ENCODE measurements at places on chromosomes 2 and 18. TPM values are rescaled to one million over a fixed set of nuclear protein-coding genes. Genes with fewer than 3 reads are reported as not detected.
A peak's percentile ranks its signal among the peaks of the same experiment; 100 is the strongest.

GRCh38 chr2:159072795-159073194 lies 104.4 kb downstream of the TANC1 start:
- no peak for DNase-seq
- H3K27me3 ChIP-seq = no peaks in the 10 kb centered on the region
- H3K27ac ChIP-seq = peak overlapping the region; percentile 55

GRCh38 chr2:38116762-38117161 lies 40.8 kb upstream of the CYP1B1 start:
- no peak for DNase-seq
- no peak overlapping the region for H3K4me3 ChIP-seq
- no peaks in the 10 kb centered on the region for H3K36me3 ChIP-seq
- peaks cover 12% of the 10 kb centered on the region for H3K4me1 ChIP-seq
- no peaks in the 10 kb centered on the region for H3K27me3 ChIP-seq

DNA sequence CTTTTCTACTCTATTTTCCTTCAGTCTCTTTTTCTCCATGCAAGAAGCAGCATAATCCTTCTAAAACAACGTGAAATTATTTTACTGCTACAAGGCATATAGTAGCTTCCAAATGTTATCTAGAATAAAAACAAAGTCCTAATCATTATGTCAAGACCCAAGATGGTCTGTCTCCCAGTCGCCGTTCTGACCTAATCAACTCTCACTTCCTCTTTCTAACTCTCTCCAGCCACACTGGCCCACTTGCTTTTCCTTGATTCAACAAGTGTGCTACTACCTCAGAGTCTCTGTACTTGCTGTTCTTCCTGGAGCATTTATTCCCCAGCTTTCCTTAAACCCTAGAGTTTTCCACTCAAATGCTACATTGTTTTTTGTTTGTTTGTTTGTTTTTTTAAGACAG lies 1491.2 kb downstream of the LRP1B start:
- no peak overlapping the region for H3K4me3 ChIP-seq
- no peak overlapping the region for H3K27ac ChIP-seq
- no peaks in the 10 kb centered on the region for H3K27me3 ChIP-seq
- no peaks in the 10 kb centered on the region for H3K36me3 ChIP-seq

DNA sequence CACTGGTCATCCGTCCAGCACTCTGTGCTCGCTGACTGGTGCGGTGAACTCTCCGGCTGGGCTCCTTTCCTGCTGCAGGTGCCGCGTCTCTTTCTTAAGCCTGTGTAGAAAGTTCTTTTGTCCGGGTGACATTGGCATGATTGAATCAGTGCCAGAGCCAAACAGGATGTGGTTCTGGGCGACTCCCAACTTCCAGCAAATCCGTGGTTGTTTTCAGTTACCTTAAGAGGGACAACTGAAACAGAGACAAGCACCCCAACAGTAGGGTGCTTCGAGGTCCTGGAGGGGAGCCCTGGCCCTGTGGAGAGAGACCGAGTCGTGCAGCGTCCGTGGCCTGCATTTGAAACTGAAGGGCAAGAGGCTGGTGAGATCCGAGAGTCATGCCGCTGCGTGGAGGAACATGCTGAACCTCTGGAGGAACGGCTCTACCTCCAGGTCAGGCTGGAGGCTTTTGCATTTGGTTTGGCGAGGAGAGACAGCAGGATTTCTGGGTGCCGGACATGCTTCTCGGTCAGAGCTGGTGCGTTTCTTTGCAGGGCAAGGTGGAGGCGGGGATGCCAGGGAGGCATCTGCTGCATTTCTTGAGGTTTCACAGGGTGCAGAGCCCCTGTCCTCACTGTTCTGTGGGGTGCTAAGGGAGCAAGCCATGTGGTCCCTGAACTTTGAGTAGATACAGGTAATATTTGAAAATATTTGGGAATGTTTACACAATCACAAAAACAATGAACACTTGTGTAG lies 26.8 kb downstream of the SH3BP4 start:
- no peaks in the 10 kb centered on the region for H3K27me3 ChIP-seq
- H3K4me1 ChIP-seq = peaks cover 73% of the 10 kb centered on the region
- peak; percentile 54 for DNase-seq
- H3K36me3 ChIP-seq = no peaks in the 10 kb centered on the region

GRCh38 chr2:133651861-133652260 lies 83.6 kb upstream of the NCKAP5 start:
- no peak for DNase-seq
- H3K4me1 ChIP-seq = no peaks in the 10 kb centered on the region
- H3K27ac ChIP-seq = no peak overlapping the region
- no peak overlapping the region for H3K4me3 ChIP-seq

- DNase-seq = no peak
- H3K27ac ChIP-seq = no peak overlapping the region
- no peaks in the 10 kb centered on the region for H3K27me3 ChIP-seq
- H3K4me3 ChIP-seq = no peak overlapping the region
Observed at GRCh38 chr2:96875498-96876268, 5.8 kb upstream of the SEMA4C start.

DNA sequence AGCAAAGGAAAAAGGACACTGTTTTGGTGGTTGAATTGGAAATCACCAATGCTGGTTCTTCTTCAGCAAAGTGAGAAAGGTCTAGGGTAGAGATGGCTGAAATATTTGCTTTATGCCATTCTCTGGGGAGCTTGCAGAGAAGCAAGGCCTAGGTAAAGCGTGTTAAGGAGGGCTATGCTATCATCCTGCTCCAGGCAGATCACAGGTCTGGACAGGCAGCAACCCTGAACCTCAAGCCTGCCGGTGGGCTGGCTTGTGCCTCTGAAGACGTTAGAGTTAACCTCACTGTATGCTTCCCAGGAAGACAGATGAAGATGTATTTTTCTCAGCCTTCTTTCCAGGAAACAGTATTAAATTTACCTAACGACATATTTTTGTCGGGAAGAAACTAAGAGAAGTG lies 138.5 kb upstream of the LYPD6 start:
- no peaks in the 10 kb centered on the region for H3K4me1 ChIP-seq
- H3K27me3 ChIP-seq = no peaks in the 10 kb centered on the region
- H3K36me3 ChIP-seq = no peaks in the 10 kb centered on the region
- no peak for DNase-seq
- no peak overlapping the region for H3K27ac ChIP-seq

The NEB gene
- 2.1 TPM for total RNA-seq

The ABCG8 gene
- not detected for total RNA-seq

All from transverse colon (tissue), 4 donors.